ENCODE measurements at places on chromosomes 3 and 15.

DNA sequence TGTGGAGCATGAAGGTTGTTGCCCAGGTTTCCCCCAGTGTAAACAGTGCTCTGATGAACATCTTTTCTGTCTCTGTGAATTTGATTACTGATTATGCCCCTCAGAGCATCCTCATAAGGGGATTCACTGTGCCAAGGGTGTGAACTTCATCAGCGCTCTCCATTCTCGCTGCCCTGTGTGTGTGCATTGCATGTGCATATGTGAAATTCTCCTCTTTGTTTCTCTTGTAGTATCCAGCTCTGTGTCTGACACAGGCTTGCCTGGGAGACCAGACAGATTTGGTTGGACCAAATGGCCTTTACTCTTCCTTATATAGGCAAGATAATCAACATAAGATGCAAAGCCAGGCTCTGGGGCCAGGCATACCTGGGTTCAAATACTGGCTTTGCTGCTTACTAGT, 21.9 kb downstream of the CACNA2D3 start:
- DNase-seq = no peak

- DNase-seq = no peak
Observed at GRCh38 chr15:89356634-89357298, 22.1 kb upstream of the POLG start.

DNA sequence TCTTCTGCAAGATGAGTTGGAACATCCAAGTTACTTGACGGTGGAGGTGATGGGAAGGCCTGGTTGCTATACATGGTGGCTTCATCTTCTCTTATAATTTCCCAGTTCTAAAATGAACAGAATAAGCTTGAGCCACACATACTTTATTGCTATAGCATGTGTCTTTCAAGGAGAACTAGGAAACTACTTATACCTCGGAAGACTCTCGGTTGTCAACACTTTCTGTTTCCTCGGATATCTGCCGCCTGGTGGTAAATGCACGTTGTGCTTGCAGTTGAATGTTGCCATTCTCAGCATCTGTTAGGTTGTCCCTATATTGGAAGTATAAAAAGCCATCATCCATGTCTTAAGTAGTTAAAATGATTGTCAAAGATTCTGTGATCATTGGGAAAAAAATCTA, 117.5 kb upstream of the PRTG start:
- no peak for DNase-seq

DNA sequence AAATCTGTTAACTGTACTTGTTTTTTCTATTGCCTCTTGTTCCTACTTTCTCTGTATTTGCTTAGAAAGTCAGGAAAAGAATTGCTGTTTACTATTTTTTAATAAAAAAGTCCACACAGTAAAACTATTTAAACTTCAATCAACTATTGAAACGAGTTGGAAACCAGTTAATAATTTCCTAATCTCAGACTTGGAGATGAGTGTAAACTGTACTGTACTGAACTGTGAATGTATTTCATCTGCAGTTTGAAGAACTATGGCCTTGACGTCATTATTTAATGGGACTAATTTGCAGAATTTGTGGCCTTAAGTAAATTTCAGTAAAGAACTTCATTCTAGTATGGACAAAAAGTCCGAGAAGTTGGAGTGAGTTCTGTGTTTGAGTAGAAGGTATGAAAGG, 89.1 kb downstream of the LRRC28 start:
- no peak for DNase-seq

DNA sequence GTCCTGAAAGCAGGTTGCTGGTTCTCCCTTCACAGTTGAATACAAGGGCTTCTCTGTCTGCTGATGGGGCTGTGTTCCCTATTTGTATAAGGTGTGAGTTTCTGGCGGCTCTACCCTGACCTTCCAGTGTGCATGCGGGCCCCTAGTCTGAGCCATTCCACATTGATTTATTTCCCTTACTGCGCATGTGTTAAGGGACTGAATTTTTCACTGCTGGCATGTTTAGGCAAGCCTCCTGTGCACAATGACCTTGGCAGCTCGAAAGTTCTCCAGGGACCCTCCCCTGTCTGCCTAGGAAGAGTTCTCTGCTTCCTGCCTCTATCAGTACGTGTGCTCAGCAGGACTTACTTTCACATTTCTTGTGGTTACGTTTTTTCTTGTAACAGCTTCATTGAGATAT, 11.4 kb downstream of the TRAK1 start:
- no peak for DNase-seq

- no peak for DNase-seq
Observed at GRCh38 chr15:65027593-65027992, 1.8 kb downstream of the MTFMT start.

DNA sequence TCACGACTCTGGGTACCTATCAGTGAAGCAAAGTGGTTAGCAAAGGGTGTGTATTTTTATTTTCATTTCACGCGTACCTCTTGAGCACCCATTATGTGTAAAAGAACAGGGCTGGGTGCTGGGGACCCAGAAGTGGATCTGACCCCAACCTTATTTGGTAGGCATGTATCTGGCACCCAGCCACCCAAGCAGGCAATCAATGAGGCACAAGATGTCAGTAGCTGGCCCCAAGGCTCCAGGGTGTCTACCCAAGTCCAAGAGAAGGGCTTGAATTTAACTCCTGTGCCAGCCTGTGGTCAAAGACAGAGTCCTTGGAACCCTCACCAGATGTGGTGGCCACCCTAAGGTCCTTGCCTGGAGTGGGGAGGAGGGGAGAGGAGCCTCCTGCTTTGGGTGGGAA, 5.7 kb downstream of the PLEKHO2 start:
- DNase-seq = no peak

DNA sequence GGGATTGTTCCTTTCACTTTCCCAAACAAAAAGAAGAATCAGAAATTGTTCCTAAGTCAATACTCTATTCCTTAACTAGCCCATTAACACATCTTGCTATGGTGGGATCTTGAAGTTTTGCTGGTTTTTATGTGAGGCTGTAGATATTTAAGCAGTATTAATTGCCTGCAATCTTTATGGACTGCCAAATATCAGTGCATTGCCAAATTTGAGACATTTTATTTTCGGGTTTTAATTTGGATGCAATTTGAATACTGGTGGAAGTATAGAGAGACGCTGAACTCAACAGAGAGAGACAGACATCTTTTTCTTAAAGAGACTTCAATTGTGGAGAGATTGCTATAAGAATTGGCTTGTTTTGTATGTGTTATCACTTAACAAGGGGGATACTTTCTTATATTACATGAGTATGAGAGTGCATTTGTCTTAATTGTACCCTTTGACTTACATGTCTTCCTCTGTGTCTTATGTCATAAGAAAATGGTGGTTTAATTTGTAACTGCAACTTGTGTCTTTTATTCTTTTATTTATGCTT, 10.0 kb downstream of the CADM2 start:
- DNase-seq = no peak

GRCh38 chr15:98800437-98801233, 152.3 kb downstream of the IGF1R start:
- DNase-seq = no peak

DNA sequence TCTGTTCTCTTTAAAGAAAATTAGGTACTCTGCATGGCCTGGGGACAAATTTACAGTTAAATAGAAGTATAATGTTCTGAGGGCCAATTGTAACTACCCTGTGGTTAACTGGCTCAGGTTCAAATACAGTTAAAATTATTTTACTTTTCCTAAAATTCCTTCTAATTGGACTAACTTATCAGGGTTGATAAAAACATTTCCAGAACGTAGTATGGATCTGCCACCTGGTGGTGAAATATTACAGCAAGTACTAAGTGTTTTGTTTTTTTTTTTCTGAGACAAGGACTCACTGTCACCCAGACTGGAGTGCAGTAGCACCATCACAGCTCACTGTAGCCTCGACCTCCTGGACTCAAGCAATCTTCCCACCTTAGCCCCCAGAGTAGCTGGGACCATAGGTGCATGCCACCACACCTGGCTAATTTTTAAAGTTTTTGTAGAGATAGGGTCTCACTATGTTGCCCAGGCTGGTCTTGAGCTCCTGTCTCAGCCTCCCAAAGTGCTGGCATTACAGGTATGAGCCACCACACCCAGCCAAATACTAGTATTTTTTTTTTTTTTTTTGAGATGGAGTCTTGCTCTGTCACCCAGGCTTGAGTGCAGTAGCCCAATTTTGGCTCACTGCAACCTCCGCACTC, 29.2 kb downstream of the NEO1 start:
- DNase-seq = peak; percentile 1

Measured in activated T-cell treated with anti-CD3 and anti-CD28 coated beads for 4 hours (primary cell).